ENCODE measurements at places on chromosomes 7 and 10. TPM values are rescaled to one million over a fixed set of nuclear protein-coding genes. Genes with fewer than 3 reads are reported as not detected.
A peak's percentile ranks its signal among the peaks of the same experiment; 100 is the strongest.

DNA sequence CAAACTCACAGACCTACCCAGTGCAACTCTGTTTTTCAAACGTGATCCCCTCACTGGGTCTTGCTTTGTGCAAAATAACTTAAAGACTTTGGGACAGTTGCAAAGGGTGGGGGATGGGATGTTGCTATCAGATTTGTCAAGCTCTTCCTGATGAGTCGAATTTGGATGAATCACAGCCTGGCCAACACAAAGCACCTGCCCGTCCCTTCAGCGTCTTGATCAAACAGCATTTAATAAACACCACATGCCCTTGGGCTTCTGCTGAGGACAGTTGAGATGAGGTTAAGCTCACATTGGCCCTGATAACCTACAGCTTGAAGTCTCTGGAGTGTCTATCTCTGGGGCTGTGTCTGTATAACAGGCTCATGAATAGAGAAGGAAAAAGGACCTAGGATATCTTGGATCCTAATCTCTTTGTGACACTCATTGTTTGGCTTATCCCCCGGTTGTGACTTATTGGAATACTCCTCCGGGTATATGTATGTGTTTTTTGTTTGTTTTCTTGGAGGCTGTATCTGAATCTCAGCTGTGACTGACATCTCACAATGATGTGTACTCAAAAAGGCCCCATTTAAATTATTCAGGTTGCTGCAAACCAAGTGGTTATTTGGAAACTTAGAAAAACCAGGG lies 132.6 kb upstream of the NAMPT start:
- DNase-seq, result peak; percentile 25

Gene PNLIPRP3
- total RNA-seq, result not detected

- no peak for DNase-seq
Measured at GRCh38 chr7:15396210-15397158, 165.3 kb downstream of the AGMO start.

DNA sequence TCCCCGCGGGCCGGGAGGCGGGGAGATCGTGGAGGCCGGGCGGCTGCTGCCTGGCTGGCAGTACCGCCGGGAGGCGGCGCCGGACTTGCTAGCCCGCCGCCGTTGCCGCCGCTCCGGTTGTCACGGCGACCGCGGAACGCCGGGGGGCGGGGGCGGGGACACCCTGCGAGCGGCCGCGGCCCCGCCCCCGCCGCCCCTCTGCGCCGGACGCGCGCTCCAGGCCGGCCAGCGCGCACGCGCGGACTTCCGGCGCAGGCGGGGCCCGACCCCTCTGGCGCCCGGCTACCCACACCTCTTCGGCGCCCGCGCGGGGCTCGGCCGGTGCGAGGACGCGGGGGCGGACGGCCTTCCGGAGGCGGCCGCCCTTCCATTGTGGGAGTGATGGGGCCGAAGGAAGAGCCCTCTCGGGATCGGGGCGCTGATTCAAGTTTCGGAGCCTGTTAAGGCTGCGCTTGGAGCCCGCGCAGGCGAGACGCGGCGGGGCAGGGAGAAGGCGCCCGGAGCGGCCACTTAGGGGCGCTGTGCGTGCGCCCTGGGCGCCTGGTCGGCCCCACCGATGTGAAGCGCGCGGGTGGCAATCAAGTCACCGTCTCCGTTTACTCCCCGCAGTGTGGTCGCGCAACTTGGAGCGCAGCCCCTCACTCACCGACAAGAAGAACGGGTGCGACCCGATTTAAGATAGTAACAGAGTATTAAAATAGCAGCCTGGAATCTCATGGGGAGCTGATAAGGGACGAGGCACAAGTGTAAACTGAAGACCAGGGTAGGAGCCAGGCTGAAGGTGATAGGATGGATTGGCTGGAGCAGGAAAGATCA lies 449 bp upstream of the DPY19L1 start:
- peak; percentile 89 for DNase-seq

Gene IL2RA
- total RNA-seq, result not detected

Gene RSU1
- total RNA-seq, result 91.9 TPM

DNA sequence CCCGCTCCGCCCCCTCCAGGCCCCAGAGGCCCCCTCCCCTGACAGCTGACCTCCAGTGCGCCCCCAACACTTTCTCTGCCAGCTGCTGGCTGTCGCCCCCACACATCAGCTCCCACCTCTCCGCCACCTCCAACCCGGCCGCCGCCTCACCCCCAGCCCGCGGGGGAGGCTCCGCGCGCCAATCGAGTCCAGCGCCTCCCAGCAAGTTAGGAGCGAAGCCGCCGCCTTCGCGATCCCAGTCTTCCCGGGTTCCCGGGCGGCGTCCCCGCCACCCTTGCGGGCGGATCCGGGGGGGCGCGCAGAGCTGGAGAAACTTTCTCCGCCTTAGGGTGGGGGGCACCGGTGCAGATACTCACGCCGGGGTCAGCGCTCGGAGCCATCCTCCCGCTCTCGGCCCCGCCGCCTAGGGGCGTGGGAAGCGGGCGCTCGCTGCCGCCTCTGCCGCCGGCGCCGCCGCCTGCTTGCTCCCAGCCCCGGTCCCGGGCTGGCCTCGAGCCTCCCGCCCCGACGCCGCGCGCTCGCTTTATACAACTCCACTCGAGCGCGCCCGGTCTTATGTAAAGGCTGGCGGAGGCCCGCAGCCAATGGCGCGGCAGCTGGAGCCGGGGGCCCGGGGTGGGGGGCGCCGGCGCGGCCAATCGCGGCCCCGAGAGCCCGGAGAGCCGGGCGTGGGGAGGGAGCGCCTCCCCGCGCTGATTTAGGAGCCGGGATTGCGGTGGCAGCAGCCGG lies at the start of gene CRTAC1:
Gene CRTAC1 (minus strand): TSS at position 529 of the 729 bp plus-strand sequence. CDS start 149 bp downstream, at position 380.
- DNase-seq, result peak; percentile 26

DNA sequence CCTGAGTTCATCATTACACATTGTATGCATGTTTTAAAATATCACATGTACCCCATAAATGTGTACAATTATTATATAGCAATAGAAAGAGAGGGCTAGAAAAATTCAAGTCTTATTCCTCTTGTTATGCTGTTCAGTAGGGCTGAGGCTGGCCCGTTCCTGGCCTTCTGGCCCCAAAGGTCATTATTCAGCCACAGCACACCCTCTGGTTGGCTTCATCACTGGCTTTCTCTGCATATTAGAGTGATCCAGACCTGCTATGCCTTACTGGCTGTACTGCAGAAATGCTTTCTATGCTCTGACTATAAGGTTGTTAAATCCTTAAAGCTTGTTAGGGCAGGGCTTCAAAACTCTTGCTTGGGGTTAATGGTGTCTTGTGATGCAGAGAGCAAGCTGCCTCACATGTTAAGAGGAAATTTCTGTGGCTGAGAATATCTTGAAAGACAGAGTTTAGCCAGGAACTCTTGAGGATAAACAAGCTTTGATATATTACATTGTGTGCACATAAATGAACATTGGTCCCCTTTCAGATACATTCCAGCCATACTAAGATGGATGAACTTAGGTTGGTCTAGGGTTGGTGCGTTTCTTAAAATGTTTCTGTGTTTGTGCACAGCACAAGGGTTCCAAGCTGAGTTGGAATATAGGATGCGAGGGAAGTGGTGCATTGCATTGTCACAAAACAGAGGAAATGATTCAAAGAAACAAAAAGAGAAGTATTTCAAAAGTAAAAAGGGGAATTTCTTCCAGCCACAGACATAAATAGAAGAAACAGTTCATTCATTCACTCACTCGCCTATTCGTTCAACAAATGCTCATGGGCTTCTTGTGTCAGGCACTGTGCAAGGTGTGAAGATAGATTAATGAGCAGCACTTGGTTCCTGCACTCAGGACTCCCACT lies 61.6 kb upstream of the WDR11 start:
- DNase-seq, result no peak

DNA sequence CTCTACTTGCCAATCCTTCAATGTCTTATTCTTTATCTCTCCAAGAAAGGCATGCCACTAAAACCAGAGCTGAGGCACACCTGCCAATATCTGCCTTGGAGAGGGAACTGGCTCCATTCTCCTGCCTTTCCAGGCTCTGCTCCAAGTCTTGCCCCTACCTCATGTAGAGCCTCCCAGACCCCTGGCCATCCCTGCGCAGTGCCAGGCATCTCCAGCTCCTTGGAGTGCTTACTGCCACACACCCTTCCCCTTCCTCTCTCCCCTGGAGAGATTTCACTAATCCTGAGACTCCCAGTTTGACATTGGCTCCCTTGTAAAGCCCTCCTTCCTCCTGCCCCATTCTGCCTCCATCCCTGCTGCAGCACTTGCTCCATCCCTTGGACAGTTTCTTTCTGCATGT lies 255.2 kb upstream of the ZMIZ1 start:
- DNase-seq, result no peak

Gene CRTAC1
- total RNA-seq, result 0.72 TPM

DNA sequence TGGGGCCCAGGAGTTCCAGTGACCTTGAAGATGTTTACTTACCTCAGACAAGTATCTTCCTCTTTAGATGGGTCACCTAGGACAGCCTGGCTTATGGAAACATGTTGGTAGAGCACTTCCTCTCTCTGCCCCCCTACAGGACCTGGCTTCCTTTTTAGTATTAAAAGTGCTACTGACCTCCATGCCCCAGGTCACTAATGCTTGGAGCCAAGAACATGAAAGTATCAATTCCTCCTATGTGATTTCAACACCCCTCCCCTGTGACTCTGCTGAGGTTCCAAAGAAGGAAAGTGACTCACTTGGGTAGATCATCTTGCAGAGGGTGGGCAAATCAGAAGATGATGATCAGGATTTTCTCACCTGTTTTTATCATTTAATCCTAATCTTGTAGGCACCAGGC lies 125.3 kb upstream of the CCDC6 start:
- DNase-seq, result no peak

Gene SCART1
- total RNA-seq, result 1.1 TPM

Gene C7orf33
- total RNA-seq, result not detected

DNA sequence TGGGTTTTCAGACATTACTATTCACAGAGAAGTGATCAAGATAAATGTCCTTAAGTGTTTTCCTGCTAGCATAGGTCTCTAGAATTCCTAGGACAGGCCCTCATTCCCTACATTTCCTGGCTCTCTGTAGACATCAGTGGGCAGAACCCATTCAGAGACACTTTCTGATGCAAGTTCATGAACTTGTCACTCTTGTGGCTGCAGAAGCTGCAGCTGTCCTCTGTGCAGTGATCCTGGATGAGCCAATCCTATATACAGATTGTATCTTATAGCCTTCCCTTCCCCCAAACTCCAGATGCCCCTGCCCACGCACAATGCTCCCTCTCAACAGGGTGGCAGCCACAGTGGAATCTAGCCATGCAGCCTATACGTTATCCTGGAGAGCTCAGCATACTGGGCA lies 12.6 kb upstream of the GRB10 start:
- DNase-seq, result no peak

DNA sequence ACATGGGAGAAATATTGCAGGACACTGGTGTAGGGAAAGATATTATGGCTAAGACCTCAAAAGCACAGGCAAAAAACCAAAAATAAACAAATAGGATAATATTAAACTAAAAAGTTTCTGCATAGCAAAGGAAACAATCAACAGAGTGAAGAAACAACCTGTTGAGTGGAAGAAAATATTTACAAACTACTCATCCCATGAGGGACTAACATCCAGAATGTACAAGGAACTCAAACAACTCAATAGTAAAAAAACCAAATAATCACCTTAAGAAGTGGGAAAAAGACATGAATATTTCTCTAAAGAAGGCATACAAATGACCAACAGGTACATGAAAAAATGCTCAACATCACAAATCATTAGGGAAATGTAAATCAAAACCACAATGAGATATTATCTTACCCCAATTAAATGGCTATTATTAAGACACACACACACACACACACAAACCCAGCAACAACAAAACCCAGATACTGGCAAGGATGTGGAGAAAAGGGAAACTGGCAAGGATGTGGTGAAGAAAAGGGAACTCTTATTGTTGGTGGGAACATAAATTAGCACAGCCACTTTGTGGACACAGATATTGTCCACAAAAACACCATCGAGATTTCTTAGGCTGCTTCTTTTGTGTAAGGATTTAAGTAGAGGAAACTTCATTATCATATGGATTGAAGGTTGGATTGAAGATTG lies 9.8 kb upstream of the RAB18 start:
- DNase-seq, result no peak

GRCh38 chr10:95437669-95438068 lies 123.5 kb downstream of the SORBS1 start:
- DNase-seq, result no peak

Gene TDRD1
- total RNA-seq, result not detected

DNA sequence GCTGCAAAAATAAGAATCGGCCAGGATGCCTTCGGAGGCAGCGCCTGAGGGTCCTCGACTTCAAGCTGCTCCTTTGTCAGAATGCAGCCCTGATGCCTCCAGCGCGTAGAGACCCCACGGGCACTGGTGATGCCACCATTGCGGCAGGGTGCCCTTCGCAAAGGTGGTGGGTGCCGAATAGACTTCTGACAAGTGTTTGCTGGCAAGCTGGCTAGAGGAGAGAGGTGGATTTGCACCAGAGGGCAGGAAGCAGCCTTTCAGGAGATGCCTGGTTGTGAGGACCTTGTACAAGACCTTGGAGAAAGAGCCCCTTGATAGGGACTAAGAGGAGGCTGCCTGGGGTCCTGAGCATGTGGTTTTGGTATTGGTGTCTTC lies 103.2 kb upstream of the PPIF start:
- peak; percentile 32 for DNase-seq

DNA sequence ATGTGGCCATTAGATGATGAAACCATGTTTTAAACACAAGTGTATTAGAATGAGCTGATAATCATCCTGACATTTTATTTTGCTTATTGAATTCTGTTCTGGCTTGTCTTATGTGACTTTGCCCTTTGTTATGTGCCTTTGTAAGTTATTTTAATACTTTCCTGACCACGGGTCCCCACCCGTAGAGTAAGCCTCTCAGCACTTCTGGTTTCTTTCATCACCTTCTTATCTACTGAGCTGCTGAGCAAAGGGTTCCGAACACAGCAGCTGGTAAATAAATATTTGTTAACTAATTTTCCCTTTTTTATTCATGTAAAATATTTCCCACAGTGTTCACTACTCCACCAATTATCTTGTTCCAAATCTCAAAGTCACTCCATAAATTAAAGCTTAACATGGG lies 1115.3 kb downstream of the SORCS3 start:
- no peak for DNase-seq

GRCh38 chr7:55348502-55348901 lies 16.6 kb upstream of the LANCL2 start:
- DNase-seq, result peak; percentile 39

GRCh38 chr7:120990468-120991118 lies 2.1 kb downstream of the CPED1 start:
- no peak for DNase-seq

Gene AMZ1
- total RNA-seq, result not detected
